Stimulated activated CD8-positive, alpha-beta memory T cell treated with anti-CD3 and anti-CD28 coated beads, Interleukin-7, amount 100 ng/mL, for 4 hours (primary cell): ENCODE measurements at places on chromosomes 2 and 18.

- no peak for DNase-seq
Observed at GRCh38 chr2:96783388-96783787, 22.7 kb downstream of the CNNM4 start.

- DNase-seq: no peak
Observed at GRCh38 chr18:6718267-6718666, 11.2 kb upstream of the ARHGAP28 start.

GRCh38 chr2:141728142-141728541 lies 402.7 kb downstream of the LRP1B start:
- no peak for DNase-seq

DNA sequence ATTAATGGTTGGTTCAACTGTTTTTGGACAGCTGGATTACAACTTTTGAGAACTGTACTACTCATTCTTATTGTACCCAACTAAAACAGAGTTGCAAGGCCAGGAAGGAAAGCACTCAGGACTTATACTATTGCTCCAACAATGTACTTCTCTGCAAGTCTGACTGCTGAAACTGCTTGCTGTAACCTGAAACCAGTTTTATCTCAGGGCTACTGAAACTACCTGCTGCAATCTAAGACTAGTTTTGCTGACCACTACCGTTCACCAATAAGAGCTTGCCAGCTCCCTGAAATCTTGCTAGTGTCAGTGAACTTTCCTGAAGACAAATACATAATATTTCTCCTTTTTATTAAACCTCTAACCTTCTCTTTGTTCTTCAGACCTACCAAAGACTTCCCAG lies 157.3 kb downstream of the CDCA7 start:
- no peak for DNase-seq
